ENCODE measurements at places on chromosomes 12 and 14.

GRCh38 chr12:131948166-131948712, 1.5 kb upstream of the EP400 start:
- DNase-seq = no peak

DNA sequence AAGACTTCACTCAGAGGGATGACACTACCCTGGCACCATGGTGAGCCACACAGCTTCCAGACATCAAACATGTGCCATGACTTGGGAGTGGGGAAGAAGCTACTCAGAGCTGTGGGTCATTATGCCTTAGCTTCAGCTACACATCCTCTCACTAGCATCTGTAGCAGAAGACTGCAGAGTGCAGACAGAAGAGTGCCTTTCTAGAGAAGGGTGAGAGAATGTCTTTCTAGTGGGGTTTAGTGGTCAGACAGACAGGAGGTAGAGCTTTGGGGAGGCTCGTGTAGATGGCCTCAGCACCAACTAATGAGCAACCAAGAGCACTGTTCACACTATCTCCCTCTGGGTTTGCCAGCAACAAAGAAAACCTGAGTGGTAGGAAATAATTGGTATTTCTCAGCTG, 4.9 kb upstream of the B4GALNT3 start:
- DNase-seq = no peak

DNA sequence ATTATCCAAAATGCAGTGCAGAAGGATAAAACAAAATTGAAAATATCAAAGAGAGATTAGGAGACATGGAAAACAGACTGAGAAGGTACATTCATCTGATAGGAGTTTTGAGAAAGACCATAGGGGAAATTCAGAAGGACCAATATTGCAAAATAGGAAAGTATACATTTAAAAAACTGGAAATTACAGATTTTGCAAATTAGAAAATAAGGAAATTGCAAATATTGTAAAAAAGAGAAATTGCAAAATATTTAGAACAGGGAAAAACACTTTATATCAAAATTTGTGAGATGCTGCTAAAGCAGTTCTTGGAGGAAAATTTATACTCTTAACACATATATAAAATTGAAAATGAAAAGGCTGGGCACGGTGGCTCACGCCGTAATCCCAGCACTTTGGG, 192.5 kb downstream of the FBXL14 start:
- no peak for DNase-seq

- no peak for DNase-seq
Measured at GRCh38 chr12:104404781-104405180, 52.0 kb upstream of the CHST11 start.

- DNase-seq = no peak
Measured at GRCh38 chr12:129269756-129270495, 416.6 kb downstream of the GLT1D1 start.

- DNase-seq = no peak
Measured at GRCh38 chr14:73788317-73788598, 63.4 kb upstream of the PTGR2 start.

- no peak for DNase-seq
Measured at GRCh38 chr12:54592316-54592715, 3.9 kb upstream of the PPP1R1A start.

- peak; percentile 64 for DNase-seq
Measured at GRCh38 chr12:57242691-57243454, 8.1 kb downstream of the STAC3 start.

DNA sequence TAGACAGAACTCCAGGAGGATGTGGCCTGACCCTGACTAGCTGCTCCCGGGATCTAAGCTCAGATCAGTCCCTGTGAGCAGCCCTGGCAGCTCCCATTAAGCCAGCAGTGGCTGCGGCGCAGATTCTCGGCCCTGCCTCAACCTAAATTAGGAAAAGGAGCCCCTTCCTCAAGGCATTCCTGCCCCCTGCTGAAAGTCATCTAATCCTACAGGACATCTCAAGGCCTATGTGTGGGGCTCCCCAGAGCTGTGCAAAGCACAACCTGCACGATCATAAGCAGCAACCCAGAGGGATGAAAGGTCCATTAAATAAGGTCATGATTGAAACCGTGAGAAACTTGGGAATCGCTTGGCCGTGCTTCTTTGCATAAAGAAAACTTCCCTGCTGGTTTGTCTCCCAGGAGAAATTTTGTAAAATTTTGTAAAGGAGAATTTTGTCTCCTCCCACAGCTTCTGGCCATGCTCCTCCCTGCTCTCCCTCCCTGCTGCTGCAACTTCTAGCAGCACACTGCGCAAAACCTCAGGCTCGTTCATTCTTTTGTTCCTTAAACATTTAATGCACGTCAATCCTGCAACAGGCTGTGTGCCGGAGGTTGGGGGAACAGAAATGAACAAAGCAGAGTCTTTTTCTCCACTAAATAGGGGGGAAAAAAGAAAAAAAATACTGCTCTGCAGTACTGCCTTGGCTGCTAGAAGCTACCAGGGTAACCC, 96.6 kb upstream of the SLC35F4 start:
- no peak for DNase-seq

GRCh38 chr14:55772486-55772885, 192.5 kb downstream of the KTN1 start:
- no peak for DNase-seq

DNA sequence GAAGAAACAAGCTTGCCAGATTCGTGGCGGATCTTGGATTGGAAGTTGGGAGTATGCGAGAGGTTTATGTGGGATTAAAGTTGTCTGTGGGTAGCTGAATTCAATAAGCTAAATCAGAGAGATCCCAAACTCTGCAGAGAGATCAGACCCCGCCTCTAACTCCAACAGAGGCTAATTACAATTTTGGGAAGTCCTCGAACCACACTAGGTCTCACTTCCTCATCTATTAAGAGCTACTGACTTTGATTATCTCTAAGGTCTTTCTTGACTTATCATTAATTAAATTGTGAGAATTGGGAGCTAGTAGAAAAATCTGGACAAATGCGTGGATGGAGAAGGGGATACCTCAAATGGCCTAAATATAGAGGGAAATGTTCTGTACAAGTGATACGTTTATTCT, 9.1 kb downstream of the NTF3 start:
- no peak for DNase-seq

DNA sequence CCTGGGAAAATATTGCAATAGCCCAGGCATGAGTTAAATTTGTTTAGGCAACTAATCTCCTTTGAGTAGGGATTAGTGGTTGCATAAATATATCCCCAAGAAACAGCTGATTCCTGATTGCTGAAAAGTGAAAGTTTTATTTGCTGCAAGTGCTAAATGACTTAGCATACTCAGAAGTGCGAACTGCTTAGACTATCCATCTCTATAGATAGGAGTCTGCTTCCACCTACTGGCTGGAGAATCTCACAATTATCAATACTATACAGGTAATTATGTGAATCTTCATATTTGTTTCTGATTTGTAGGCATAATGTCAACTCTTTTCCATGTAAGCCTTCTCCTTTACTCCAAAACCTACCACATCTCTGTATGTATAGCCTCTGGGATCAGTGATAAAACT, 12.0 kb upstream of the SLCO1B3 start:
- DNase-seq = no peak

- DNase-seq = no peak
Measured at GRCh38 chr12:105672121-105672975, 341.9 kb downstream of the C12orf75 start.

- no peak for DNase-seq
Measured at GRCh38 chr12:9829982-9830381, 2.7 kb downstream of the KLRF1 start.

GRCh38 chr14:106879241-106879640, 1352.9 kb downstream of the TMEM121 start:
- DNase-seq = peak; percentile 63

DNA sequence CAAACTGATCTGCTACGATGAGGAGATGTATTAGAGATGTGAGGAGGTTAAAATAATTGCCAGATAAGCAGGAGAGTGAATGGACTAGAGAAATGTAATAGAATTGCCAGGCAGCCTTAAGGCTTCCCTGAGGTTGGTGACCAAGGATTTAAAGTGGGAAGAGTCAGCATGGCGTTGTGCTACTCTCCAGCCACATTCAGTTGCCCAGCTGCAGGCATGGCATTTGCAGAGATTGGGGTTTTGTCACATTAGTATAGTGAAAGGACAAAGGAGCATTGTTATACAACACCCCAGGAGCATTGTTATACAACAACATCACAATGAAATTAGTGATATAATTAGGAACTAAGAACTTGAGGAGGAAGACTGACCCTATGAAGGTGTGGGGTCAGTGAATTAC, 31.7 kb downstream of the MARK3 start:
- no peak for DNase-seq

GRCh38 chr14:99715266-99716000, 31.3 kb downstream of the CYP46A1 start:
- DNase-seq = no peak

DNA sequence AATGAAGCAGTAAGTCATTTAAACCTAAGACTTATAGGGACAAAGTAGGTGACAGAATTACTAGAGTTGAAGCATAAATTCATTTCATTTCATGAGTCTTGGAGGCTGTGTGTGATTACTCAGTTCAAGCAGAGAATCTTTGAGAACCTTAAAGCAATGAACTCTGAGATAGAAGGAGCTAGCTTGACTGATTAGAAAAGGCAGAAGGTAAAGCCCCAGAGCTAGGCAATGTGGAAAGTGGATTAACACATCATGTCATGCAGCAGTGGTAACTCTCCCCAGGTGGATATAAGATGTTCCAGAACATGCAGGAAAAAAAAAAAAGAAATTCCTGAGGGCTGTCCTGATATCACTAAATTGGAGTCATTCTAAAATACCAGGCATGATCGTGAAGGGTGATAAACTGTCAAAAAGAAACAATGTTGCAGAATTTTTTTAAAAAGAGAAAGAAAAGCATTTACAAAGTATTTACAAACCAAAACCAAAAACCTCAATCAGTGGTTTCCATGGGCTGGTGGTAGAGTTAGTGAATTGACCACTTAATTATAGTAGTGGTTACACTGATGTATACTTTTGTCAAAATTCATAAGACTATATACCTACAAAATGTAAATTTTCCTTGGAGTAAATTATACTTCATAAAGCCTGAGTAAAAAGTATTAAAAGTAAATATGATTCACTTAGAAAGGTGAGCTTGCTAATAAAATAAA, 12.7 kb upstream of the SLC16A7 start:
- DNase-seq = no peak

- no peak for DNase-seq
Measured at GRCh38 chr14:28608443-28608842, 158.1 kb upstream of the FOXG1 start.

DNA sequence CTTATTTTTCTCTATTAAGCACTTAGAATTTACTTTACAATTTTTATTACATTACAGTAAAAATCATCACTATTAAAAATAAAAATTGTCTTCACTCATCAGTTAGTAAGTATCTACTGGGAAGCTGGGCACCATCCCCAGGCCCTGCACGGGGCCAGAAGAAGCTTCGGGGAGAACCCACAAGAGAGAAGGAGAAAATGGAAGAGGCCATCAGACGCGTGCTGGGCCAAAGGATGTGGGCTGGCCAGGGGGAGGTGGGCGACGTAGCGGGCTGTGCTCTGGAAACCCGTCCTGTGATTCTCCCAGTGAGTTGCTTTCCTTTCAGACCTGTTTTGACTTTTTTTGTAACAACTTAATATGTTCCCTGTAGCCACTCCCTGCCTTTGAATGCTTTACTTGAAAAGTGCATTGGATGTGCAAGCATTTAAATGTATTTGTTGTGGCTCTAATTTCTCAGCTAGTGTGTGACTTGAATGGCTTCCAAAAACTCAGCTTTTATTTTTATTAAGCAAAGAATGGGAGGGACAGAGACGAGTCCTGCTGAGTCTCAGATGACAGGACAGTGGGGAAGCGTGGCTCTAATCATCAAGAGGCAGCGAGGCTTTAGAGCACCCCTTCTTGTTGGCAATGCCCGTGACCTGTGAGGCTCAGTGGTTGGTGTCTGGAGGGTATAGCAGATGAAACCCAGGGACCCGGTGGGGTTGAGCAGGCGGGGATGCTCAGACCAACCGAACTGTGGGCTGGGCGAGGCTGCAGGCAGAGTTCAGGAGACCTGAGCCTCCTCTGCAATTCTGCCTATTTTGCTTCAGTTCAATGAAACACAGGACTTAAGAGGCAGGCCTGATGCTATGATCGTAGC, 38.8 kb downstream of the SYNE3 start:
- DNase-seq = no peak

DNA sequence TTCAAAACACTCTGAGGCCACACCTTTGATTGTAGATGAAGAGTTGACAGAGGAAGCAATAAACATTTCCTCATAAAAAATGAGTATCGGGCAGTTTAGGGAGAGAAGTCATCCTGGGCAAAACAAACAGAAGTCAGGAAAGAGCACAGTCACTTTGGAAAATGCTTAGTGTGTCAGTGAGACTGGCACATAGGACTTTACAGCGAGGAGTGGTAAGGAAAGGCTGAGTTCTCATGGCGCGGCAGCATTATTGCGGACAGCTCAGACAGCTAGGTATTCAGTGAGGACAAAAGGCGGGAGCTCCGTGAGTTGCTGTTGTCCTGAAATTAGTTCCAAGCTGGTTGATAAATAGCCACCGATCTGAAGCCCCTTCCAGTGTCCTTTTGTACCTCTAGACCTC, 229.9 kb downstream of the SNAPC1 start:
- DNase-seq = no peak

- no peak for DNase-seq
Measured at GRCh38 chr14:22476887-22477286, 112.1 kb downstream of the DAD1 start.

GRCh38 chr12:132638541-132639408, 20.2 kb downstream of the P2RX2 start:
- no peak for DNase-seq

- DNase-seq = no peak
Measured at GRCh38 chr14:62674563-62675237, 370.6 kb downstream of the KCNH5 start.

GRCh38 chr12:130354407-130354806, 16.7 kb downstream of the PIWIL1 start:
- DNase-seq = no peak

DNA sequence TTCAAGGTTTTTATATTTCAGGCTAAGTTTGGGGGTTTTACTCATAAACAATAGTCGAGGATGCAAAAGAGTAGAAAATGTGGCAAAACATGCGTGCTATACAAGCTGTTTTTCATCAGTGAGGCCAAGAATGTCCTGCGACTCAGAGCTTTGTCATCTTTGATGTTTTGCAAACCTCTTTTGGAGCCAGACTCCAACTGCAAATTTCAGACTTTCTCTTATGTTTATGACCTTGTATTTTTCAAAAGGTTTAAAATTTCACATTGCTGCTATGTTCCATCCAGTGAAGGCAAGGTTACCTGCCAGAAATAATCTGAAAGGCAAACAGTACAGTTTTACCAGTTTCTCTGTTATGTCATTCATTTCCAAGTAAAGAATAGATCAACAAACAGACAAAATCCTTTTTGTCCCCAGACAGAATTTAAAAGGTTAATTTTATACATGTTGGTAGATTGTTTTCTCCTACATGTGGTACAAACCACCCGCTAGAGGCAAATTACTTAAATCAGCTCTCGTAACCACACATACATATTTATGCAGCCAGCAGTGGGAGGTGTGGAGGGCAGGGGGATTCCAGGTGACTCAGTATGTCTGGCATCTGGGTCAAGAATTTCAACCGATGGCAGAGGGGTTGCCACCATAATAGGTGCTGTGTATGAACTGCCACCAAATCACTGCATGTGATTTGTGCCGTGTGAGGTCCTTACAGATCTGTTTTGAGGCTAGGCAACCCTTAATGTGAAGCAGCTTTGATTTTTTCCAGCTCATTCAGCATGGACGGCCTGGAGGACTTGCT, 119.8 kb upstream of the CPM start:
- no peak for DNase-seq

GRCh38 chr14:92753250-92753649, 4.8 kb upstream of the LGMN start:
- DNase-seq = no peak

Data from CD4-positive, alpha-beta T cell treated with Interleukin-4 for 1 hour (primary cell).